Cardiac muscle cell (in vitro differentiated cells and primary cell): ENCODE measurements at places on chromosomes 2 and 18.

DNA sequence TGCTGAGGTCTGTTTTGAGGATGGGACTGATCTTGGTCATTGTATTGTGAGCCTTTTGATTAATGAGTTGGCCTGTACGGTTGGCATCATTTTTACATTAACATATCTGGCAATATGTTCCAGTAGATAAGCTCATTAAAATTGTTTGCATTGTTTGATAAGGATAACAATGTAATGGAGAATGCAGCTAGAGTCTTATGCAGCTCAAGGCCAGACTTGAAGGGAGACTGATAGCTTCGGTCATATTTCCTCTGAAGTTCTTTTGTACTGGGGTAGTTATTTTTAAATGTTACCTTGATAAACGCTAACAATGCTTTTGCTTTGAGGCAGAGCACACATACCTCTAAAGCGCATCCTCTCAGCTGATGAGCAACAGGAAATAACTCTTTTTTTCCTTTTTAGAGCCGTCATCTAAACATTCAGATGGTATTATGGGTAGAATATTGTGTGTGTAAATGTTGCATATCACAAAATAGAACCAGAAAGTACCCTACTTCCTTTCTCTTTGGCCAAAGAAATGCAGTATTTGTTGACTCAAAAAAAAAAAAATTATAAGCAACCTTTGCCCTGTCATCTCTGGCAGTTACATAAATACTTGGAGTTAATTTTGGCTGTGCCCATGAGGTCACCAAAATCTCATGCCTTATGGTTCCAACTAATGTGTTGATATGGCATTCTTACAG is 1.3 kb downstream of the MAPRE2 start:
- H3K4me1 ChIP-seq: peaks cover 30% of the 10 kb centered on the region
- peak; percentile 32 for DNase-seq
- no peaks in the 10 kb centered on the region for H3K36me3 ChIP-seq
- H3K27me3 ChIP-seq: no peaks in the 10 kb centered on the region

DNA sequence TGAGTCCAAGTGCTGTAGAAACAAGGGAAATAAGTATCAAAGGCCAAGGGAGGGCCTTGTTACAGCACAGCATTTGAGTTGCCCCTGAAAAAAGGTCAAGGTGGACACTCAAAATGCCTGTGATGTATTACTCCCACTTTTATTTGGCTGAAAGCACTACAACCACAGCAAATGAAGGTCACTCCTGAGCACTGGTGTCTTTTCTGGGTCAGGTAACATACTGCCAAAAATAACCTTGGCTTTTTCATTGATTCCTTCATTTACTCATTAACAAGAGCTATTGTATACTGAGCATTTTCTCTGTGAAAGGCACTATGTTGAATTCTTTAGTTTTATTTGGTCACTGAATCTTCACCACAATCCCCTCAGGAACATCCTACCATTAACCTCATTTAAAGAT is 590.3 kb downstream of the BCL11A start:
- no peak overlapping the region for H3K27ac ChIP-seq
- DNase-seq: no peak
- no peaks in the 10 kb centered on the region for H3K4me1 ChIP-seq
- H3K36me3 ChIP-seq: no peaks in the 10 kb centered on the region

- H3K27ac ChIP-seq: peak overlapping the region; percentile 91
Measured at GRCh38 chr2:222381566-222381965, 42.8 kb upstream of the SGPP2 start.

GRCh38 chr2:56871644-56872043 is 687.9 kb downstream of the CCDC85A start:
- no peak for DNase-seq
- no peak overlapping the region for H3K4me3 ChIP-seq
- no peaks in the 10 kb centered on the region for H3K36me3 ChIP-seq
- H3K27ac ChIP-seq: no peak overlapping the region

DNA sequence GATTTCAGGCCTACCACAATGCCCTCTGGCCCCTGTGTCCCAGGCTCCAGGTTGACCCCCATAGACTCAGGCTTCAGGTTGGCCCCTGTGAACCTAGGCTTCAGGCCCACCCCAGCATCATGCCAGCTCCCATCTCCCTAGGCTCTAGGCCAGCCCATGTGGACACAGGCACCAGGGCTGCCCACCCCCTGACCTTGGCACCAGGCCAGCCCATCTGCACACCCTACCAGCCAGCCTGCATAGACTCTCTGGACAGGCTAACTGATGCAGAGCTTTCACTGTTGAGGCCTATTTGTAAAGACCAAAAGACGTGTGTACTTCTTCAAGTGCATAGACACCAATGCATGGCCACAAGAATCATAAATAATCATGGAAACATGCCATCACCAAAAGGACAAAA is 83.9 kb downstream of the VAPA start:
- no peak overlapping the region for H3K4me3 ChIP-seq
- no peak for DNase-seq
- no peaks in the 10 kb centered on the region for H3K36me3 ChIP-seq
- H3K27me3 ChIP-seq: no peaks in the 10 kb centered on the region
- H3K27ac ChIP-seq: no peak overlapping the region

- H3K4me3 ChIP-seq: no peak overlapping the region
- DNase-seq: no peak
- no peaks in the 10 kb centered on the region for H3K36me3 ChIP-seq
- no peak overlapping the region for H3K27ac ChIP-seq
- H3K4me1 ChIP-seq: peaks cover 10% of the 10 kb centered on the region
Measured at GRCh38 chr18:58803978-58804377, 60.7 kb upstream of the ZNF532 start.

DNA sequence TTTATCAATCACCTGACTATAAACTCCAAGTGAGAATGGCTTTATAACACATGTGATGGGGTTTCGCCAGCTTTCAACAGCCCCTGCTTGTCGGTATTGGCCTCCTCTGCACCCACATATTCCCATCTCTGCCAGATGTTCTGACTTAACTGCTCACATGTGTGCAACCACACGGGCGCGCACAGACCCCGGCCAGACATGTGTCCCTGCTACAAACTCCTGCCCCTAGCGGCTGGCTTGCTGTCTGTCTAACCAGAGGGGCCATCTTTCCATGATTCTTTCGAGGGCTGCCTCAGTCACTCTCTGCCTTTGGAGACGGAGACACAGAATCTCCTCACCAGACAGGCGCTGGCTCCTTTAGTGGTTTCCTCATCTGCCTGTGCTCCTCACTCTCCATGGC is 15.3 kb downstream of the STON1 start:
- no peak overlapping the region for H3K4me3 ChIP-seq
- no peaks in the 10 kb centered on the region for H3K36me3 ChIP-seq
- DNase-seq: no peak
- H3K27ac ChIP-seq: no peak overlapping the region

DNA sequence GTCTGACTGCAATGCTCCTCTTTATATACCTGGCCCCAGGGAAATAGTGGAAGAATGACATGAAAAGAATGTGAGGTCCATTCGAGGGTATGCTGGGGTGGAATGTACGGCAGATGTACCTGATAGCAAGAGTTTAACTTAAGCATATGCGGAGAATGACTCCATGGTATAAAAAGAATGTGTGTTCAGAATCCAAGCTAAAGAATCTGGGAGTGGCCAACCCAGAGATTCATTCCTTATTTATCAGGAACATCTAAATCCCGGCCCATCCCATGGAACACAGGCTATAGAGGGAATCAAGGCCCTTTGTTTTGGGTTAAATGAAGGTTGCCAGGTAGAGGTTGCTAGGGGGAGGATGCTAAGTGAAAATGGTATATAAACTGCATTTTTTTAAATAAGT is 150.0 kb downstream of the ZNF385B start:
- H3K4me1 ChIP-seq: no peaks in the 10 kb centered on the region
- H3K4me3 ChIP-seq: no peak overlapping the region
- no peak for DNase-seq
- H3K27me3 ChIP-seq: no peaks in the 10 kb centered on the region
- H3K27ac ChIP-seq: no peak overlapping the region
